ENCODE measurements at places on chromosomes 11 and 22.

GRCh38 chr22:30373331-30374325, 13.6 kb downstream of the RNF215 start:
- no peak for DNase-seq

- no peak for DNase-seq
Observed at GRCh38 chr11:118918128-118918685, 7.5 kb downstream of the BCL9L start.

DNA sequence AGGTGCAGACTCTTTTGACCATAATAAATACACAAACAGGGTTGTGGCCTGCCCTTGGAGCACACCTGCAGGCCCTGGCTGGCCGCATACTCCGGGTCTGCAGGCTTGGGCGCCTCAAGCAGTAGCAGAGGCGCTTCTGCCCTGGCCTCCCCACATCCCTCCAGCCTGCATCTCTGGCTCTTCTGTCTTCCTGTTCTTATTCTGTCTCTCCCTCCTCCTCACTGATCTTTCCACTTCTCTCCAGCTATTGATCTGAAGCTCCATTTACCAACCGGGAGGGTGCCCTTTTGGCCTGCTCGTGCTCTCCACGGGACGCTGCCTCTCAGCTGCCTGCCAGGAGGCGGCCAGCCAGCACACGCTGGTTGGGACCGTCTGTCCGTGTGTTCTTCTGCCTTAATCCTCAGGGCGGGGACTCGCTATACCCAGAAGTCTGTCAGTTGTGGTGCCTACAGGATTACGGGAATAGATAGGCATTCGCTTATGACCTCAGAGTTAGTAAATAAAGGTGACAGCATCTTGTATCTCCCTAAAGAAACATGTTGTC, 5.2 kb downstream of the UPB1 start:
- DNase-seq, result no peak

- no peak for DNase-seq
Observed at GRCh38 chr22:47340851-47341436, 578.5 kb downstream of the TBC1D22A start.

- DNase-seq, result no peak
Observed at GRCh38 chr11:76410851-76411357, 29.8 kb downstream of the GVQW3 start.

GRCh38 chr11:10540546-10540914, 457 bp downstream of the RNF141 start:
- DNase-seq, result no peak

- no peak for DNase-seq
Observed at GRCh38 chr11:44424841-44425240, 114.9 kb upstream of the ALX4 start.

- DNase-seq, result no peak
Observed at GRCh38 chr22:45129703-45130524, 33.8 kb upstream of the NUP50 start.

DNA sequence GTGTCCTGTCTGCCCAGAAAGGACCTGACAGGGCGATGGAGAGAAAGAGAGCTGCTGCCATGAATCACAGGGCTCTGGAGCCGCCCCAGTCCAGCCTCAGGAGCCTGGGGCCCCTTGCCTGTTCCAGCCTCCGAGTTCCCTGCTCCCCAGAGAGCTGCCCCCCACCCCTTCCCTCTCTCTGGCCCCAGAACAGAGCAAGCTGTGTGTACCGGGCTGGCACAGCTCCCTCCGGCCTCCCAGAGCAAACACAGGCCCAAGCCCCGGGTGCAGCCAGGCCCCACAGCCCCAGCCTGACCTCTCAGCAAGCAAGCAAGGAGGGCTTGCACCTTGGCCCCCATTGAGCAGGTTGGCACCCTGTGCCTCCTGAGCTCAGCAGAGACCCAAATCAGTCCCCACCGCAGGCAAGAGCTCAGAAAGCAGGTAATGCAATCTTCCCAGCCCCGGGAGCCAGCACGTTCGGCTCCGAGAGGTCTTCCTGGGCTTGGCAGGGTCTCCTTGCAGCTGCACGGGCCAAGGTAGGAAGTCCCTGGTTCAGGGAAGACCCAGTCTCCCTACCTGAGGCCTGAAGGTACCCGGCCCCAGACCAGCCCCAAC, 1.4 kb downstream of the PACSIN3 start:
- no peak for DNase-seq

- no peak for DNase-seq
Observed at GRCh38 chr11:72972496-72973128, 158.4 kb downstream of the ATG16L2 start.

DNA sequence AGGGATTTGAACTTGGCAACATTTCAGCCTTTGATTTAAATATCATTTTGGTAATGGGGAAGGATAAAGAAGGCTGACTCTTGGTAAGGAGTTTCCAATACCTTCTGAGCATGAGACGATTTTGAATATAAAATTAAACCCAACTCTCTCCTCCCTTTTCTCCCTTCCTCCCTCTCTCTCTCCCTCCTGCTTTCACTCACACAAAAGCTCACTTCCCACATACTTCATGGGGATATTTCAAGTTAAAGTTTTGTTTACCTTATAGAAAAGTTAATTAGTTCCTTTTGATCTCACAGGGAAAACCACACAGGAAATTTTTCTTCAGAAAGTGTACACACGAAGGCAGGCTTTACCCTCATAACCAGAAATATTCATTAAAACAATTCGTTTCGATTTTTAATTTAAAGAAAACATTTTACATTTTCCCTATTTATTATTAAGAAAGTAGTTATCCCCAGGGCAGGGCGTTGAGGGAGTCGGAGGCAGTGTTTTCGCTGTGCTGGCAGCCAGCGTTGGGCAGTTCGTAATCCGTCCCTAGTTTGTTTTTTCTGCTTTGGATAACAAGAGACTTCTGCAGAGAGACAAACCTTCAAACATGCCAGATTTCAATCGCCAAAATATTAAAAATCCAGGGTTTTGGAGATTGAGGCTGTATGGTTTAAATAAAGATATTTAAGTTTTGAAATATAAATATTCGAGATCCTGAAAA, 25.3 kb upstream of the ALX4 start:
- no peak for DNase-seq

- DNase-seq, result no peak
Observed at GRCh38 chr11:78788533-78788932, 213.9 kb upstream of the NARS2 start.

GRCh38 chr22:27718186-27719035, 83.1 kb downstream of the MN1 start:
- no peak for DNase-seq

GRCh38 chr11:57413681-57414080, 13.2 kb downstream of the SLC43A3 start:
- DNase-seq, result no peak

GRCh38 chr11:34405079-34405858, 33.5 kb upstream of the CAT start:
- no peak for DNase-seq

DNA sequence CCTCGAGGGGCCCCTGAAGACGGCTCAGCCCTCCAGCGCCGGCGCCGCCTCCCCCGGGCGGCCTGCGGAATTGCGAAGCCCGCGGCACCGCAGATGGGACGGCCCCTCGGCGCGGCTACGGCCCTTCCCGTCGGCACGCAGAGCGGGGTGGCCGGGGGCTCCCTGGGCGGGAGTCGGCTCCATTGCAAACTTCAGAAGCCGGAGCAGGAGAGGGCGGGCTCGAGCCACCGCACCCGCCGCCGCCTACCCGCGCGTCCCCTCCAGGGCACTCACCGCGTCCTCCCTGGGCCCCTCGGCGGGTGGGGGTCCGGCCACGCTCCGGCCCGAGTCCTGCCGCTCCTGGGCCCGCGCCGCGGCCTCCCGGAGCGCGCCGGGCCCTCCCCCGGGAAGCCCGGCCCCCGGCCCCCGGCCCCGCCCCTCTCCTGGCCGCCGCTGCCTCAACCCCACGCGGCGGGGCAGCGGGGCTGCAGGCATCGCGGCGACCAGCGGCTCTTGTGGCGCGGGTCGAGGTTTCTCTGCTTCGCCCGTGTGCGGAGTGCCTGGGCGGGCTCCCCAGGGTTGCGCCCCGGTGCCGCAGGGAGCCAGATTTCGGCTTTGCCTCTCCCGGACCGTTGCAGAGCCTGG, at the start of gene PACSIN3:
Gene PACSIN3 (minus strand): TSS at position 359 of the 624 bp plus-strand sequence. CDS start 3,707 bp downstream, outside the sequence.
- DNase-seq, result no peak

- DNase-seq, result no peak
Observed at GRCh38 chr11:117670924-117671323, 126.1 kb downstream of the DSCAML1 start.

- DNase-seq, result no peak
Observed at GRCh38 chr22:40853333-40853732, 3.1 kb downstream of the ST13 start.

- no peak for DNase-seq
Observed at GRCh38 chr22:26767351-26768155, 110.2 kb downstream of the MIAT start.

DNA sequence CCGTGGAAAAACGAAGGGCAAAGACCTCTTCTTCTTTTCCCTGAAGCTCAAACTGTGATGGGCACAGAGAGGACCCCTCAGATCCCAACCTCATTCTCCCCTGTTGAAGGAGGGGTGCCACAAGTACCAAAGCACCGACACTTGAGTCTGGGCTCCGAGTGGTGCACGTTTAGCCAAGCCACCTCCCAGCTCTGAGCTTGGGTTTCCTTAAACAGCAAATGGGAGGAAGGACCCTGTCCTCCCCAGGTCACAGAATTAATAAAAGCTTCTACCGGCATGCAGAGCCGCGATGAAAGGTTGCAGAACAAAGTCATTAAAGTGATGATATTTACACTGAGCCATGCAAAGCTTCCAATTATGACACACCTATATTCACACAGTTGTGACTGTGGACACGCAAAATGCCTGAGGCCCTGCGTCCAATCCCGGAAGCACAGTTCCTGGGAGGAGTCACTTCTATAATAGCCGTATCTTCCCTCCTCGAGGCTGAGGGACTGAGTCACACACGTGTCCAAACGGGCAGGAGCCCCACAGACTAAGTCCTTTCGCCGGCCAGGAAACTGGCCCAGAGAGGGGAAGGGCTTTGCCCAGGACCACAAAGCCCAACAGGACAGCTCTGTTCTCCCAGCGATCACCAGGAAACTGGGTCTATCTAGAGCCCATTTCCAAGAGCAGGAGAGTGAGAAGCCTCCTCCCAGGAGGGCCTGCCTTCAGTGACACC, 922 bp upstream of the CSNK1E start:
- DNase-seq, result no peak

DNA sequence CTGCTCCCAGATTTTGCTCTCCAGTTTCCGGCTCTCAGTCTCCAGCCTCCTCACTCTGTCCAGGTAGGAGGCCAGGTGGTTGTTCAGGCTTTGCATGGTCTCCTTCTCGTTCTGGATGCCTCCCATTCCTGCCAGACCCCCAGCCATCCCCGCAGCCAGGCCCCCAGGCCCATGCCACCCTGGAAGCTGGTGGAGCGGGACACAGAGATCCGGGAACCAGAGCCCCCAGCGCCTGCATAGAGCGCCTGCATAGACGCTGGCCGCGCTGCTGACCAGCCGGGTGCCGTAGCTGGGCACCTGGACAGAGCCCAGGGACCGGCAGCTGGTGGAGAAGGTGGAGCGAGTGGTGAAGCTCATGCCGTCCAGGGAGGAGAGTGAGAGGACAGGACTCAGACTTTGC, 82.7 kb upstream of the LDLRAD3 start:
- no peak for DNase-seq

DNA sequence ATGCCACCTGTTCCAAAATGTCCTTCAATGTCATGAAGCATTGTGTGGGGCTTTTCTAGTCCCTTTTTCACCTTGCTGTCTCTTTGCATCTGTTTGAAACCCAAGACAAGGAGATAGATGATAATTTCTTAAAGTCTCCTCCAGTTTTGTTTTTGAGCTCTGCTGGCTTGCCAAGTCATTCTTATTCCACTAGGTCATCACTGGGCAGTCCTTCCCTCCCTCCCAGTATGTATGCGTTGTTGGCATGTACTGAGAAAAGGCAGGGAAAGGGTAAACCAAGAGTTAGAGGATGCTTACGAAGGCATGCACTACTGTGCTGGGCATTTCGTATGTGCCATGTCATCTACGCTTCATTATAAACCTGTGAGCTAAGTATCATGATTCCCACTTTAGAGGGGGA, 78.6 kb downstream of the PARVA start:
- DNase-seq, result no peak

DNA sequence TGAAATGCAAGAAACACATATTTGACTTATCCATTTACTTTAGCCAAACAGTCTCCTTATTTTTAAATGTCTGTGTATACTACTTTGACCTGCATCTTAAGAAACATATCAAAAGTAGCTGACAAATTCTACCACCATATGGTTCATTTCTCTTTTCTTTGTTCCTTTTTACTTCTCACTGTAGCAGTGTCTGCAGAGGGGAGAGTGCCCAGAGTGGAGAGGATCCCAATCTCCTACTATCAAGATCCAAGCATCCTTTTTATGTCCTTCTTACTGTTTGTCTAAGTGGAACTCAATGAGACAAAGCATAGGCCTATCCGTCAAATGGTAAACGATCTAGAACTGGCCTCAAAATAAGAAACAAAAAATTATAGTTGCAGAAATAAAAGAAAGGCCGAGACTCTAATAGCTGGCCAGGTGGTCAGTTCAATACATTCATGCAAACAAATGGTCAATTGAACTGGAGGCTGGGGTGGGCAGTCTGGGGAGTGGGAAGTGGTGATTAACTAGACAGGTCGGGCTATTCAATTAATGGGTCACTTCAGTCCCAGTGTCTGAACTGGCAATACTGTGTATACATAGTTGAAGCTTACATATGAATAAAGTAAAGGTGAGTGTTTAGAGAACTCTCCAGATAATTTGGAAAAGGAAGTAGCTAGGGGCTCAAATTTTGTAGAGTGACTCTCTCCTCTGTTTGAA, 149.1 kb downstream of the MAML2 start:
- DNase-seq, result no peak

- no peak for DNase-seq
Observed at GRCh38 chr11:129313541-129314297, 61.9 kb upstream of the BARX2 start.

- no peak for DNase-seq
Observed at GRCh38 chr11:123306531-123306930, 111.5 kb upstream of the CLMP start.

DNA sequence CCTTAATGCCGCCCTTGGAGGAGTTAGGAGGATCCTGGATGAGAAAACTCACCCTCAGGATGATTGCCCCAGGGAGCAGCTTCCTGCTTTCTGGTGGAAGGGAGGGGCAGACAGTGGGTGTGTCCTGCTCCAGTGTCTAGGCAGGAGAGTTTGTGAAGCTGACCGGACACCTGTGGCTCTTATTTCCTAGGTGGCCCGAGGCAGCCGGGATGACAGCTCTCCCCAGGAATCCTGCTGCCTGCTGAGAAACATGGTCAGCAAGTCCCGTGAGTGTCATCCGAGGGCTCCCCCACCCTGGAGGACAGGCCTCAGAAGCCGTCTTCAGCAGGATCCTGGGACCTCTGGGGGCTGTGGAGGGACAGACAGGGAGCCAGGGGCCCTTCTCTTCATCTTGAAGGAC, 50.4 kb downstream of the ST3GAL4 start:
- no peak for DNase-seq

DNA sequence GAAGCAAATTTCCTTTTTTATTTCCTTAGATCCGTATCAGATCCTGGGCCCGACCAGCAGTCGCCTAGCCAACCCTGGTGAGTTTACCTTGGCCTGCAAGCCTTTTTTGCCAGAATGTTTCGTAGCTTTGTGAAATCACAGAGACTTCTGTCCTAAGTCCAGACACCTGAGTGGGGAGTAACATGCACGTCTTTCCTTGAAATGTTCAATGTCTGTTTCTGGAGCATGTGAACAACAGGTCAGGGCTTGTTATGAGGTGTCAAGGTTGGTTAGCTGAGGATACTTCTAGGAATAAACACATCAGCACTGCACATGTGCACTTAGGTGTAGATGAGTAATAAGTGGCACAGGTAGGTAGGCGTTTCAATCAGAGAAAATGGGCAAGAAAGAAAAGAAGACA, 58.0 kb downstream of the KCNJ1 start:
- no peak for DNase-seq

GRCh38 chr11:67435031-67435726, 2.3 kb downstream of the PTPRCAP start:
- DNase-seq, result no peak
